ENCODE measurements at places on chromosomes 2 and 18.

GRCh38 chr2:38734299-38735058, 16.7 kb downstream of the SRSF7 start:
- no peak for DNase-seq

GRCh38 chr2:232480201-232481190, 7.1 kb downstream of the ECEL1 start:
- DNase-seq, result no peak

DNA sequence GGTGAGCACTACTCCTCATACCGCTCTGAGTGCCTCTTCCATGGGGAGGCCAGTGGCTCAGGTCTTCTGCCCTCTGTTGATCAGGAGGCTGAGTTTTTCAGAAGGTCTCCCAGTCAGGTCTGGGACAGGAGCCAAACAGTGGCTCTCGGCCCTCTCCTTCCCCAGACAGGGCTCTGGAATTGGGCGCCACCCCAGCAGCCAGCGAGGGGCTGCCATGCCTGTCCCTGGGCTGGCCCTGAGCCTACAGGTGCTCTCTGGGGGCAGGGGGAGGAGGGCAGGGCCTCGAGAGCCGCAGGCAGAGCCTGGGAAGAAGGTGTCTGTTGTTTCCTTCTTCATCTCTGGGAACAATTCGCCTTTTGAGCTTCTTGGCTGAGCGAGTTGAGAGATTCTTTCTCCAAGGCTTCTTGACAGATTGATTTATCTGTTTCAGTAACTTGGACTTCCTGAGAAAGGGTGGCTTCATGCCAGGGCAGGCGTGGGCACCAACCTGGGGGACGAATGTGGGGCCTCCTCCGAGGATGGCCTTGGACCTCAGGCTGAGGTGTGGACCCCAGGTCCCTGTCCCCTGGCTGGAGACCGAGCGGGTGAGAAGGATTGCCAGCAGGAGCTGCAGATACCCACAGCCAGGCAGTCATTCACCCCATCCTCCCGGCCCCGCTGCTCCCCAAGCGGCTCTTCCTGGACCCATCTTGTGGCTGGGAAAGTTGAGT, 64.7 kb upstream of the GLI2 start:
- no peak for DNase-seq

DNA sequence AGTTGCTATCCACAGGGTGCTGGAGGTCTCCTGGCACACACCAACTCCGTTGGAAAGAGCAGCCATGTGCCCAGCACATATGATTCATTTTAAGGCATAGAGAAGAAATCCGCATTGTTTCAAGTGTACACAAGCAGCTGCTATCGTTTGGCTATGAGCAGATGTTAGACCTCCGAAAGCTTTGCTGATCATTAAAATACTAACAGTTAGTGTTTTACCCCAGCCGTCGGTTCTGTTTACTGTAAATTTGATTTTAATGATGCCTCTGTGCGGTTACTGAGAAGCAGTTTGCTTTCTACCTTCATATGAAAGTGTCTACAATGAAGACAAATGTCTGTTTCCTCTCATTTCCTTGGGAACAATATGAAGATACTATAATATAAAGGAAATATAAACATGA, 154.9 kb downstream of the PTGR3 start:
- no peak for DNase-seq

DNA sequence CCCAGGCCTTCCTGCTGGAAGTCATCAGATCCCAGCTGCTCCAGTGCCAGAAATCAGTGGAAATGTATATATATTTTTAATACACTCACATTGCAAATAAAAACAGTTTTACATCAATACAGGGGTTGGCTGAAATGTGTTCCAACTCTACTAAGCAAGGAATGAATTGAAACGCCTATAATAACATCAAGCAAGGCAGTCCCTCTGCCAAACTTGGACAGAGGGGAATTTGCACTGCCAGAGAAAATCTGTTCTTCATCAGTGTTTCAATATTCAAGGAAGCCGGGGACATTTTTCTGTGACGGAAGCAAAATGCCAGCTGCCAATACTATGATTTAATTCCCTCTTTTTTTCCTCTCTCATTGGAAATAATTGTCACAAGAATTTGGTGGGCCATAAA, 335.3 kb downstream of the TNS1 start:
- no peak for DNase-seq

DNA sequence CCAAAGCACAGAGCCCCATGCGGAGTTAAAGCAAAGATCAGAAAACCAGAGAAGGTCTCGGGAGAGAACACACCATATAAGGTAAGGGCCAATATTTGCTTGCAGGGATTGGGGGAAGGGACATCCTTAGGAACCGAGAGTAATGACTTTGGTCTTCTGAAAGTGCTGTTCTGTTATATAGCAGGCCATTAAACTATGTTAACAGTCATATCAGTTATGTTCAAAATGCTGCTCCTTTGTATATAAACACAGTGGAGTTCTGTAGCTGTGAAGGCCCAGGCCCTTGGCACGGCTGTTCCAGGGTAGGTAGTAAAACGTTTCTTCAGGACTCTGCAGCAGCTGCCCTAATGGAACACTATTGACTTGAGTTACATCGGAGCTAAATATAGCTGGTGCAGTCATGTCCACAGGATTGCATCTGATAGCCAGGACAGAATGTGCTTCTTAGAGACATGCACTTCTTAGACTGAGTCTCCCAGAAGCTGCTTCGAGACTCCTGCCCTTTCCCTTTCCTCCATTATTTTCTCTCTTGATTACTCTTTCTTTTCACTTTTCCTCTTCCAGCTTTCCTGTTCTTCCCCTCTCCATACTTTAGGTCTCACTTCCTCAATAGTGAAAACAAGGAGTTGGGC, 122.4 kb downstream of the SETBP1 start:
- DNase-seq, result no peak

- DNase-seq, result no peak
These were observed 102.6 kb downstream of the HDAC4 start for GRCh38 chr2:239298116-239298804.

DNA sequence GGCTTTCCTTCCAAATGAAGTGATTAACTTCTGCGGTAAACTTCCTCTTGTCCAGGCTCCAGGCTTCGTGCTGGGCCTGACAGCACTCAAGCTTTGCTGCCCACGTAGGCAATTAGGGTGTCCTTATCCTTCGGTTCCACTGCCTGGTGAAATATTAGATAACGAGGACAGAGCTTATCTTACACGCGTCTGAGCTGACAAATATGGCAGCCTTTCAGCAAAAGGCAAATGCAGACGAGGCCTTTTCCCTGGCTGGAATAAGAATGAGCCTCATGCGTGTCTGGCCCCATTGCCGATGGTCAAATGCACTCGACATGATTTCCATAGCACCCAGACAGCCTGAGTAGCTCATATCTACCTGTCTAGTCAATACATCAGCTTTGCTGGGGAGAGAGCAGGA, 141.5 kb downstream of the FAM210A start:
- DNase-seq, result no peak

GRCh38 chr18:77486985-77487384, 237.3 kb downstream of the GALR1 start:
- DNase-seq, result no peak

GRCh38 chr2:147845411-147845971, 662 bp downstream of the ACVR2A start:
- DNase-seq, result no peak

DNA sequence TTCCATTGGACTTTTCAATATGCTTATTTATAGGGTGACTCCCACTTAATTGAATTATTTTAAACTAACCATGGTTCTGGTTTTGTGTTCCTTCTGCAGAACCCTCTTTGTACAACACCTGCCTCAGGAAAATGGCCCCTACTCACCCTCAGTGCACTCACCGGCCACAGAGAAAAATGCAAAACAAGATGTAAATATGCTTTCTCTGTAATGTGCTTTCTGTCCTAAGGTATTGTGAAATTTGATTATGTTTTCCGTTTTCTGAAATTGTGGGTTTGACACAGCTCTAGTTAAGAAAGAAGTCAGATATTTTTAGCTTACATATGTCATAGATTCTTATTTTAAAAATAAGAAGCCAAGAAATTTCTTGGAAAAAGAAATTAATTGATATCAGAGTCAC, 357.7 kb upstream of the SMIM21 start:
- DNase-seq, result no peak

DNA sequence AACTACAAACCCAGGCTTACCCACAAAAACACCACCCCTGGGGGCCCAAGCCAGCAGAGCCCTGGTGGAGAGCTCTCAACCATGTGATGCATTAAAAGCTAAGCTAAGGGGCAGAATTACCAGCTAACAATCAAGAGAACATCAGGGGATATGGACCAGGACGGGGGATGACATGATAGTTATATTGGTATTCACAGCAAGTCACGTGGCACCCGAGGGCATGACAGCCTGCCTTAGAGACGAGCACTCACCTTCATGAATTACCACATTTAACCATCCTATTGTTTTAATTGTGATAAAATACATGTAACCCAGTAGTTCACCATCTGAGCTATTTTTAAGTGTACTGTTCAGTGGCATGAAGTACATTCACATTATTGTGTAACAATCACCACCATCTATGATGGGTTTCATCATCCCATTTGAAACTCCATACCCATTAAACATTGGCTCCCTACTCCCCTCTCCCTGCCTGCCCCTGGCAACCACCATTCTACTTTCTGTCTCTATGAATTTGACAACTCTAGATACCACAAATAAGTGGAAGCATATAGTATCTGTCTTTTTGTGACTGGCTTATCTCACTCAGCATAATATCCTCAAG, 245.6 kb downstream of the ANAPC1 start:
- no peak for DNase-seq

DNA sequence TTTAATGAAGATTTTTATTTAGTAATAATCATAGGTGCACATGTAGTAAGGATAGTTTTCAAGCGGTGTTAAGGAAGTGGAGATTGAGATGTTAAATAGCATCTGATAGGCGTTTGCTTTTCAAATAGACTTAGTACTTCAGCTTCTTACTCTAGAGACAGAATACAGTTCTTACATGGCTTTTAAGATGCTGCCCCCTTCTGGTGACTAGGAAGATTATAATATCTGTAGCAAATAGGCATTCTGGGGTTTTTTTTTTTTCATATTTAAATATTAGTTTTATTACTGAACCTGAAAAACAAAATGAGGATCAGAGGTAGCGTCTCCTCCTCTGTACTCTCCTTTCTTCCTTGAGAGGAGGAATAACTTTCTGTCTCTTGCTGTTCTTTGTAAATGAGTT, 100.2 kb downstream of the AGAP1 start:
- peak; percentile 72 for DNase-seq

- DNase-seq, result no peak
These were observed 74.1 kb downstream of the SCG2 start for GRCh38 chr2:223528036-223528435.

GRCh38 chr2:241226723-241227572, 38.5 kb downstream of the ANO7 start:
- DNase-seq, result no peak

DNA sequence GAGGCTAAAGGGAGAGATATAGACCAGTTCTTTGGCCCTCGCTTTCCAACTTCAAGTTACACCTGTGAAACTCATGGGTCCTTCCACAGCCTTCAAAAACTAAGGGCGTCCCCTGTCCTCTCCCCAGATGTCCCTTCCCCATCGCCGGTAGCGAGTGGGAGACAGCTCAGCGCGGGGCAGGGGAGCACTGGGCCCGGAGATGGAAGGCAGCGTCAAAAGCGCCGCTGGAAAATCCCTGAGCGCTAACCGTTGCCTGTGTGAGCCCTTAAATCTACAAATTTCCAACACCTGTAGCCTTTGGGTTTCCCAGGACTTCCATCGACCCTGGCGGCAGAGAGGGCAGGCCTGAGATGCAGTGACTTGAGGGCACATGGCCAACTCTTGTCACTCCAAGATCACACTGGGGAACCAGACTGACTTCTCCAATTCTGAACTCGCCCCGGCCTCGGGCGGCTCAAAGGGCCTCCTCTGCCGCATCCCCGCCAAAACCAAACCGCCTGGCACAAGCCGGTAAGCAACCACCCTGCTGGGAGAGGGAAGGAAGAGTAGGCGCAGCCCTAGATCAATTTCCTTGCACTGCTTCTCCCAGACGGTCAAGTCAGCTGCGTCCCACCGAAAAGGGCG, 879 bp upstream of the EPAS1 start:
- DNase-seq, result no peak
